ENCODE measurements at places on chromosomes 3 and 15.

- no peak for DNase-seq
Observed at GRCh38 chr15:22265970-22266369, 185.6 kb downstream of the OR4M2 start.

GRCh38 chr15:85748176-85748575, 46.5 kb downstream of the KLHL25 start:
- DNase-seq = no peak

DNA sequence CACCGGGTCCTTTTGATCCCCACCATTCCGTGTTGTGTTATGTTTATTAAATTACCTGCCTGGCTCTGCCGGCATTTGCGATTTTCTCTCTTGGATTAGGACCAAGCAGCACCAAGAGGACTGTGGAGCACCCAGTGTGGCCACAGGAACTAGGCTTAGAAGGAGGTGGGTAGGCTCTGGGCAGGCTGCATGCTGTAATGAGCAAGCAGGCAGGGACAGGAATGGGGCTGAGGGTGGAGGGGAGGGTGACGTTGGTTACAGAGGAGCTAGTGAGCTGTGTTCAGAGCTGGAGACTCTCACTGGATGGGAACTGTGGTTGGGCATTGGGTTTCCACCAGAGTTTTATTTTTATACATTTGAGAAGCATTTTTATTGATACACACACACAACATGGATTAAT, 7.9 kb upstream of the SCN5A start:
- DNase-seq = no peak

GRCh38 chr3:31959951-31960792, 20.9 kb downstream of the OSBPL10 start:
- no peak for DNase-seq

GRCh38 chr3:157527131-157527881, 24.1 kb upstream of the VEPH1 start:
- DNase-seq = no peak

GRCh38 chr3:25542492-25543039, 114.5 kb downstream of the RARB start:
- no peak for DNase-seq

Measured in GM12864 (cell line).